ENCODE measurements at places on chromosomes 13 and 19.

- DNase-seq: no peak
These were observed 27.1 kb upstream of the GRTP1 start for GRCh38 chr13:113390874-113391497.

DNA sequence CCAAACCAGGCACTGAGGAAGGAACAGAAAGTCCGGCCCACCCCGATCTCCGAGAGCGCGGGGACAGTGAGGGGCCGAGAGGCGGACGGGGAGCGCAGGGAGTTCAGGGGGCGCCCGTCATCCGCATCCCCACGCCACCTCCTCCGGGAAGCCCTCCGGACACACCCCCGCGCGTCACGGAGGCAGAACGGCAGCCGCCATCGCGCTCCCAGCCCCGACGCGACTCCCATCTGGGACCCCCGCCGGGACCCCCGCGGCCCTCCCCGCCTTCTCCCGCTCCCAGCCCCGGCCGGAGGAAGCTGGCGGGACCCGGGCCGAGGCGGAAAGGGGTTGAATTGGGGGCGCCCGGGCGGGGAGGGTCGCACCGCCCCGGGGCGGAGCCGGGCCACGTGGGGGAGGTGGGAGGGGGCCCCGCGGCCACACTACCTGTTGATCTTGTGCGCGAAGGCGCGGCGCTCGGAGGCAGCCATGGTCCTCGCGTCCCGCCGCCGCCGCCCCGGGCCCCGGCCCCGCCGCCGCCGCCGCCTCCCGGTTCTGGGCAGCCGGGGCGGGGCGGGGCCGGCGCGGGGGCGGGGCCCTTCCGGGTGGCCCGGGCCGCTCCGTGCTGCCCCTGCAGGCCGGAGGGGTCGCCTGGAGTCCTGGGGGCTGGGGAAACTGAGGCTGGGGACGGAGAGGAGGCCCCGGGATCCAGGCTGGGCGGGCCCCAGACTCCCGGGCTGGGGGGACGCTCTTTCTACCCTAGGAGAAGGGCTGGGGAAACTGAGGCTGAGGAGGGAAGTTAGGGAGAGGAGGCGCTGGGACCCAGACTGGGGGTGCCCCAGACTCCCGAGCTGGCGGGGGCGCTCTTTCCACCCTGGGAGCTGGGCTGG lies at the start of gene DOCK6:
Gene DOCK6 (minus strand): TSS at position 554 of the 869 bp plus-strand sequence. CDS start 84 bp downstream, at position 470.
- DNase-seq: peak; percentile 33

GRCh38 chr13:22993148-22993547 lies 187.6 kb upstream of the SGCG start:
- no peak for DNase-seq

GRCh38 chr19:39183104-39183503 lies 13.7 kb upstream of the NCCRP1 start:
- no peak for DNase-seq

- DNase-seq: no peak
These were observed 107.5 kb downstream of the MYCBP2 start for GRCh38 chr13:77219401-77219800.

All from breast epithelium (tissue), 4 donors.